ENCODE measurements at places on chromosomes 6 and 20.

DNA sequence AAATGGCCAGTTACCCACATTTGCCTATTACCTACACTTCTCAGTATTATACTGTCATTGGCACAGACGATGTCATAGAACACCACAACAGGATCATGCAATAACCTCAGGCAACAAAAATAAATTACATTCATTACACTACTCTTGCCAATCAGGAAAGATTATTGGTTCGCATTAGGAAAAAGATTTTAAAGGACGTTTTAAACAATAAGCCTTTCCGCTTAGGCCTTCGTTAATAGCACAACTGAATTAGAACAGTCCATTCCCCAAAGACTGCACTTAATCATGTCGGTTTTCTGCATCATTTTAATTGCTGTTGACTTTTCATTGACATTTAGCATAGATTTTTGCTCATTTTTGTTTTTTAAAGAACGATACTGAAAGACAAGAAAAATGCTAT is 912 bp upstream of the SENP6 start:
- DNase-seq = no peak

DNA sequence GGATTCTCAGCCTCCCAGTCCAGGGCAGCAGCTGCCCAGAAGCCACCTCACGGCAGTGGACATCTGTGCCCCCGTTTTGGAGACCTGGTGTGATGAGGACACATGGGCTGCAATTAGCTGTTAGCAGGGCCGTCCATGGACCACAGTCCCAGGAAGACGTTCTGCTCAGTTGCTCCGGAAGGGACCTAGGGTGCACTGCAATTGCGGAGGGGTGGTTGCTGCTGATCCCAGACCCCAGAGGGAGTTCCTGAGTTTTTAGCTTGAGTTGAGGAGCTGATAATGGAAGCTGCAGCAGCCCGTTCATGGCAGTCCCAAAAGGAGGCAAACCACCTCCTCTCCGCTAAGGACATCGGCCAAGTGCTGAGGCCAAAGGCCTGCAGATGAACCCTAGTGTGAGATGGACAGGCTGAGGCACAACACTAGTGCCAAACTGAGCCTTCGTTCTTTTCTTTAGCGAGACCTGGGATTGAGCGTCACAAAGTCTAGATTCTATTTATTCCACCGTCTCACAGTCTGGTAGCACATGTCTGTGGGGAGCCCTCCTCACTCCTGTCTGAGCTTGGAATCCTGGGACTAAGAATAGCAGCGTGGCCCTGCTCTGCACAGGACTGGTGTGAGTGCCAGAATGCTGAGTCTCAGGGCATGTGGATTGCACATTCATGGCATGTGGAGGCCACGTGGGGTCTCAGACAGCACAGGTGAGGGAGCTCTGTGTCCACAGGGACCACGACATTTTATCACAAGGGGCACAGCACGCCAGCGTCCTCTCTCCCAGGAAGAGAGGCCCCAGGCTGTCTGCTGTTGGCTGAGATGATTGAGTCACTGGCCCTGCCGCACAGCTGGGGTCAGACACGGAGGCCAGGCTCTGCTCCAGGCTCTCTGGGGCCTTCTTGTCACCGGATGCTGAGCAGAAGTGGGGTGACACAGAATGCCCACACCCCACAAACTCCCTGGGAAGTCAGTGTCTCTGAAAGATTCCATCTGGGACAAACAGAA is 113.4 kb downstream of the PSMB1 start:
- DNase-seq = no peak

GRCh38 chr20:13102237-13102636 is 93.5 kb downstream of the SPTLC3 start:
- no peak for DNase-seq

- no peak for DNase-seq
These were observed 96.0 kb downstream of the ADTRP start for GRCh38 chr6:11682561-11682975.

GRCh38 chr20:49747707-49748524 is 34.2 kb upstream of the B4GALT5 start:
- DNase-seq = no peak

DNA sequence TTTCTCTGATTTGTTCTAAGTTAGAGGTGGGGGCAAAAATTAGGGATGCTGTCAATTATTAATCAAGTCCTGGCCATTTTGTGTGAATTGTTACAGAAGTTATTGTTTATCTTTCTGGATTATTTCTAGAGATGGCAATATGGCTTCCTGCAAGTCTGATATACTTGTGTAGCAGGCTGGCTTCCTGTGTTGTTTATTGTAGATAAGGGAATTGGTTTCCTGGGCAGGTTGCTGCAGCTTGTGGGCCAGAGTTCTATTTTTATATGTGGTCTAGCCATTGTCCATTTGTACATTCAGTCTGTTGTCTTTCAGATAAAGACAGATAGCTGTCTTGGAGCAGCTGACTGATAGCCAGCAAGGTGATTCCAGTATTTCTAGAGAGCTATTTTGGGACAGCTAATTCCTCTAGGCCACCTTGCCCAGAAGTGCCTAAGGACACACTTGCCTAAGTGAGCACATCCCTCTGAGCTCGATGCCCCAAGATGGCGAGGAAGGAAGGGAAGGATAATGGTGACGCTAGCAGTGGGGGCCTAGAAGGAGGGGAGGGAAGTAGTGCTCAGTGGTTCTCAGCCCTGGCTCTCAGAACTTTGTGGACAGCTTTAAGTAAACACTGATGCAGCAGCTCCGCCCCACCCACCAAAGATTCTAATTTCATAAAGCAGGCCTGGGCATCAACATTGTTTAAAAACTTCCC is 25.5 kb downstream of the DDO start:
- no peak for DNase-seq

GRCh38 chr20:57126481-57127092 is 139.9 kb downstream of the BMP7 start:
- DNase-seq = no peak

- DNase-seq = no peak
These were observed 165.2 kb upstream of the CST7 start for GRCh38 chr20:24783631-24784492.

GRCh38 chr20:10509376-10509775 is 74.3 kb downstream of the SLX4IP start:
- no peak for DNase-seq

DNA sequence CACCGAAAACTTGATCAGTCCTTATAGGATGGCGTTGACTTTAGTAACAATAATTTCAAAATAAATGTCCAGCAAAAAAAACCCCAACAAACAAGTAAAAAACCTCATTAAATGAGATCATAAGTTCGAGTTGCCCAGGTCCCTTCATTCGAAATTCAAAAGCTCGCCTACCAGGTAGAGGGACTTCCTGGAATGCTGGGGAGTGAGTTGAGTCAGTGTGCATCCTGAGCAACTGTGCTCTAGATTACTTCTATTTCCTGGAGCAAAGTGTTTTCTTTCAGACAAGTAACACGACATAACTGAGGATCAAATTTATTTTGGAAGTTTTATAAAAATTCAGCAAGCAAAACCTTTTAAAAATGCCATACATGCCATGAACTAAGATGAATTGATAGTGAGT is 511.9 kb upstream of the CITED2 start:
- DNase-seq = no peak

GRCh38 chr20:15445056-15445840 is 1107.8 kb upstream of the FLRT3 start:
- no peak for DNase-seq

GRCh38 chr6:39430871-39431523 is 108.5 kb upstream of the KCNK16 start:
- no peak for DNase-seq

DNA sequence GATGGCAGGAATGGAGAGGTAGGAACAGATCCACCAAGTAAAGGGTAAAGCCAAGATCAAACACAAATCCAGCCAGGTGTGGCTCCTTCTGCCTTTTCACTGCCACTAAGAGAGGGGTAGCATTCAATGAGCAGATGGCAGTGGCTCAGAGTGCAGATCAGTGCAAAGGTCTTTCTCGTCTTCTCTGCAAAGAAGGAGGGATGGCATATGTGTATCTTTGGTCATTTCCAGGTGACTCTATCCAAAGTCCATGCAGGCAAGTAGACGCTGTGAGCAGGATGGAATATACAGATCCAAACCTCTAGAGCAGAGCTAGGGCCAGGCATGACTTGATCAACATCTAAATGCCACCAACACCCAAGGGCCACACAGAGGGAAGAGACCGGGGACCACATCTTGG is 6.9 kb downstream of the BANF2 start:
- no peak for DNase-seq

DNA sequence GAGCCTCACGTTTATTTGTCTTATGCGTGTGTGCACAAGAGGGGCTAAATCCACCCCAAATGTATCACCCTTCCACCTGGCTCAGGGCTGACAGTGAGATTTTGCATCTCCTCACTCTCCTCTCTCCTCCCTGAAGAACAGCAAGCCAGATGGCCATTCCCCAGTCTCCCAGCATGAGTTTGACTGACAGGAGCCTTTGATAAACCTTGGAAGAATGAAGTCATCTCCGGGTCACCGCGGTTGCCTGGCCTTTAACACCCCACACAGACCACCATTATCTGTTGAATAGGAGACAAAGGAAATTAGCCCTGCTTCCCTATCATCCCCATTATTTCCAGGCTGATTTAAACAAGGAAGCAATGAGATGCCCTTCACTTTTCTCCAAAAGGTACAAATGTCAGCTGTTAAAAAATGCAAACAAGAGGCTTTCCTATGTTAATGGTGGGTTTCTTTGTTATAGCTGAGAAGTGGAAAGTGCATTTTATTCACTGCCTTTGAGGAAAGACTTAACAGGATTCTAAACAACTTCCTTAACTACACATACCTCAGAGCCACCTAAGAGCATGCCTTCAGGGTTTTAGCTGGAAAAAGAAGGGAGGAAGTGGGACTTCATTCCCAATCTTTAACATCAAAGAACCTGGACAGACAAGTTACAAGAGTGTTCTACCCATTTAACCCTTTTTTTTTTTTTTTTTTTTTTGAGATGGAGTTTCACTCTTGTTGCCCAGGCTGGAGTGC is 524.8 kb upstream of the ID4 start:
- DNase-seq = no peak

DNA sequence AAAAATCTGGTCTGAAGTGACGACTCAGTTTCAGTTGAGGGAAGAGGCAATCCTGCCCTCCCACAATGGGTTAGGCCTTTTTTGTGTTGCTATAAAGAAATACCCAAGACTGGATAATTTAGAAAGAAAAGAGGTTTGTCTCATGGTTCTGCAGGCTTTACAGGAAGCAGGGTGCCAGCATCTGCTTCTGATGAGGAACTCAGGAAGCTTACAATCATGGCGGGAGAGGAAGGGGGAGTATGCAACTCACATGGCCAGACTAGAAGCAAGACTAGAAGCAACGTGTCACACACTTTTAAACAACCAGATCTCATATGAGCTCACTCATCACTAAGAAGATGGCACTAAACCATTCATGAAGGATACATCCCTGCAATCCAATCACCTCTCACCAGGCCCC is 529.3 kb downstream of the KIF16B start:
- DNase-seq = no peak

DNA sequence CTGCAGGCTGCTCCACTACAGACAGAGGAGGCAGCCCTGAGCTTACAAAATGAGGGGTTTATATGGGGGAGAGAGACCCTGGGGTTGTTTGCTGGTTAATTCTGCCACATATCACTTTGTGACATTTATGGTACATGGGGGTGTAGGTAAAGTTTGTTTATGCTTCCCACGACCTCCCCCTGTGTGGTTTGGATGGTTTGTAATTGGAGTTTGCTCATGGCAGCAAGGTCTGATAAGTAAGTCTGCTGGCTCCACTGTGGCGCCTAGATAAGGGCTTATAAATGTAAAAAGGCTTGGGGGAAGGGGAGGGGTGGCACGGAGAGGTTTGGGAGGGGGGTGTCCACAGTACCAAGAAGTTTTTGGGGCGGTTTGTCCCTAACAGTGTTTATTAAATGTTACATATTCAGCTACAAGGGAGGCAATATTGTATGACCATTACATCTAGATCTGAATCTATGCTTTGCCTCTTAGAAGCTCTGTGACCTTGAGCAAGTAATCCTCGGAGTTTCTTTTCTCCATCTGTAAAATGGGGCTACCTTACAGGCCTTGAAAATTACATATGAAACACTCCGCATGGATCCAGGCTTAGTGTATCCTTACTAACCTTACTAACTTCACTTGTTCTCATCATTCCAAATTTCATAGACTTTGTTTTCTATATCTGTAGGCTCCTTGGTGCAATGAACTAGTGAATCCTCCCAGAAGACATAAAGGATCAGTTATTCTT is 204.8 kb upstream of the NOX3 start:
- DNase-seq = no peak

DNA sequence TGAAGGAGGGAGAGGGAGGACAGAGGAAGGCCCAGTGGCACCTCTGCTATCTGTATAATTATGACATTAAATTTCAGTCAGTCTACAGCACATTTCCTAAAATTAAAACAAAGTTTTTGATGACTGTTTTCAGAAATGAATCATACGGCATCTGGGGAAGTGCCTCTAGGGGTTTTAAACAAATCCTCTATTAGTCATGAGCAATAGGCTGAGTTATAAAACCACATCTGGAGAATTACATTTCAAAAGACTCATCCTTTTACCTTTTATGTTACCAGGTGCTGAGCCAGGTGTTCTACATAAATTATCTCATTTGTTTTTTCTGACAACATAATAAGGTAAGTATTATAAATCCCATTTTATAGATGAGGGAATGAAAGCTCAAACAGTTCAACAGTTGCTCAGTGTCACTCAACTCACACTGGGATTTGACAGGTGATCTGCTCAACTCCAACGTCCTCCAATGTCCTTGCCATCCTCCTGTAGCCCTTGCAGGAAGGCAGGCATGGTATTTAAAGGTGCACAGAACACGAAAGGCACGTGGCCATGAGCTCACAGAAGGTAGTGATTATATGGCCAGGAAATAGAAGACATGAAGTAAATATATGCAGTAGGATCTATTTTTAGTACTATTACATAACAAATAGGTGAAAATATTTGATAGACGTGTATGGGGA is 184.2 kb upstream of the MAN1A1 start:
- peak; percentile 39 for DNase-seq

- no peak for DNase-seq
These were observed 60.4 kb upstream of the SNX9 start for GRCh38 chr6:157762636-157763035.

DNA sequence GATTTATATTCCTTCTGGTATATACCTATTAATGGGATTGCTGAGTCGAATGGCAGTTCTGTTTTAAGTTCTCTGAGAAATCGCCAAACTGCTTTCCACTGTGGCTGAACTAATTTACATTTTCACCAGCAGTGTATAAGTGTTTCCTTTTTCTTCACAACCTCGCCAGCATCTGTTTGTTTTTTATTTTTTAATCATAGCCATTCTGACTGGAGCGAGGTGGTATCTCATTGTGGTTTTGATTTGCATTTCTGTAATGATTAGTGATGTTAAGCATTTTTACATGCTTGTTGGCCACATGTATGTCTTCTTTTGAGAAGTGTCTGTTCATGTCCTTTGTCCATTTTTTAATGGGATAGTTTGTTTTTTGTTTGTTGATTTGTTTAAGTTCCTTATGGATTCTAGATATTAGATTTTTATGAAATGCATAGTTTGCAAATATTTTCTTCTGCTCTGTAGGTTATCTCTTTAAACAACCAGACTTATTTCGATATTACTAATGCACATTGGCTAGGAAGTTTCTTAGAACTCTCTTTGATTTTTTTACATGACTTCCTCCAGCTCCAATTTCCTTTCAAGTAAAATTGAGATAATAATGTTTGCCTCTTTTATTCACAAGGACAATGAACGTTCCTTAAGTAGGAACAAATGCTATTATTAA is 12.2 kb upstream of the VNN1 start:
- DNase-seq = no peak
